ENCODE measurements at places on chromosomes 2 and 18.

- no peak for DNase-seq
Observed at GRCh38 chr2:238065071-238065846, 4.5 kb downstream of the SCLY start.

GRCh38 chr2:135948141-135948540, 37.3 kb downstream of the DARS1 start:
- DNase-seq = no peak

- DNase-seq = no peak
Observed at GRCh38 chr2:120731175-120731574, 4.5 kb upstream of the GLI2 start.

DNA sequence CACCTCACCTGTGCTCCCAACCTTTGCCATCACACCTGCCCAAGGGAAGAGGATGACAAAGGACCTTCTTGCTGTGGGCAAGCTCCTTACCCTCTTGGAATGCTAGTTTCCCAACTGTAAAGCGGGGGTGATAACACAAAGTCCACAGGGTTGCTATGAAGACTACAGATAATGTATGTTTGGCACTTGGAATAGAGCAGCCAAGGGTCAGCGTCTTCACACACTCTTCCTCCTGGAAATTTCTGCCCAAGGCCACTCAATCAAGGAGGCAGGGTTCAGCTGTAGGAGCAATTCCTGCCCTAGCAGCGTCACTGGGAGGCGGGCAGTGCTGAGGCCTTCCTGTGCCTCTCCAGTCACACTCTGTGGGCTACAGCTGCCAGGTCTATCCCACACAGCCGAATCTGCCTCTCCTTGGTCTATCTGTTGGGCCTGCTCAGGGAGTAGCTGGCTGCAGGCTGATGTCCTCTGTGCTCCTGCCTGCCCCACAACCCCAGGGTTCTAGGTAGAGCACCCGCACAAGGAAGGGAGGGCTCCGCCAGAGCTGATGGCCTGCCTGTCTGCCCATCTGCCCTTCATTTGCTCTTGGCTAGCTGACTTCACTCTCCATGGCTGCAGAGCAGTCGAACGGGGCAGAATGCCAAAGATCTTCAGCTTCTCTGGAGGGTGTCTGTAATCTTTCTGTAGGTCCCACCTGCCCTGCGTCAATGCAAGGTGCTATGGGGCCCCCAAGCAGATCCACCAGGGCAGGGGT, 91.9 kb downstream of the MRO start:
- DNase-seq = no peak

DNA sequence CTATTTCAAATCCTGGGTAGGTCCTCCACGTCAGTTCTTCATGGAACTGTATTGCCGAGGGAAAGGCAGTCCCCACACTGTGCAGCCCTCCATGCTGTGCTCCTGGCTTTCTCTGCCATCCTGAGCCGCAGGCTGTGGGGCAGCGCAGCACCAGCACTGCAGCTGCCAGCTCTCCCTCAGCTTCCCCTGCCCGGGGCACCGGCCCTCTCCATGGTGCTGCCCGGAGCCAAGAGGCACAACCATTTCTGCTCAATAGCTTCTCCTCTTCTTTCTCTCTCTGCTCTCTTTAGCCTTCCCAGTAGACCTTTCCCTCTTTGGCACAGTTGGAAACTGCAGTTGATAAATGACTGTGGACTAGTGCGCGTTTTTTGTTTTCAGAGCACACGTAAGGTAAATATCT, 12.1 kb downstream of the ANKRD23 start:
- no peak for DNase-seq

DNA sequence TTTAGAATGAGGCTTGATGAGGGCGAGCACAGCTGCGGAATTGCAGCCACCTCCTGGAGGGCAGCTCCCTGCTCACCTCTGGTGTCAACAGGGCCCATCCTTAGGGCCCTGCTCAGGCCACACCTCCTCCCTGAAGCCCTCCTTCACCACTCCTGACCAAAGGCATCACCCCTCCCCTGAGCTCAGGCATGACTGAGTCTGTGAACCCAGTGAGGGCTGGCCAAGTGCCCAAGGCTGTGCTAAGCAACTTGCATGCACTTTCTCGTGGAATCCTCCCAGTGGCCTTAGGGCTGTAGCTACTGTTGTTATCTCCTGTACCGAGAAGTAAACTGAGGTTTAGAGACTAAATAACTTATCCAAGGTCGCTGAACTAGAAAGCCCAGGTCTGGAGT, 101.7 kb downstream of the KLHL29 start:
- DNase-seq = no peak

DNA sequence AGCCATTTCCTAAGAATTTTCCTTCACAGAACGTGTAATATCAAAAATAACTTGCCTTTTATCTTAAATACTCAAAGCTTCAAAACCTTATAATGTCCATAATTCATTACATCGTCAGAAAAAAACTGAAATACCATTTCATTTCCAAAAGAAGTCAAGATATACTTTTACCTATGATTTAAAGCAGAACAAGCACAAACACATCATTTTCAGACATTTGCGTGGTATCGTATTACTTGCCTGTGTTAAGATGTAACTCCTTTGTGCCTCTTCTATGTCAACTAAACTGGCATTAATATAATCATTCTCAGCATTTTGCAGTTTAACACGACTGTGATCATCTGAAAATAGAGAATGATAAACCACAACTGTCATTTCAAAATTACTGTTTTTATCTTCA, 47.5 kb downstream of the PTPN2 start:
- no peak for DNase-seq

GRCh38 chr2:45610281-45611019, 617 bp downstream of the SRBD1 start:
- DNase-seq = no peak

GRCh38 chr2:208352644-208353567, 53.7 kb upstream of the PTH2R start:
- DNase-seq = no peak

DNA sequence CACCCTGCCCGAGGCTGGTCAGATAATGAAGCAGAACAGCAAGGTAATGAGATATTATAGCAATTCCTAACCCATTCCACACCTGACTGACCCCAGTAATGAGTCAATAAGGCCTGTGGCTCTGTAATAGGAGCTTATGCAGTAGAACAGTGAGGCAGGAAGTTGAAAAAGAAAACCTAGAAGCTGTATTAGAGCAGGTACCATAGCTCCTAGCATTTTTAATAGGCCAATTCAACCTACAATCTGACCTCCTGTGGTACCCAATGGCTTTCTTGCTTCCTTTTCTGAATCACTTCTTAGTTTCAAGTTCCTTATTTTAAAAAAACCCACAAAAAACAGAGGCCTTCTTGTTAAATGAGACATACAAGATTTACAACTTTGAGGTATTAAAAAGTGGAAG, 43.6 kb upstream of the MAP2 start:
- no peak for DNase-seq

DNA sequence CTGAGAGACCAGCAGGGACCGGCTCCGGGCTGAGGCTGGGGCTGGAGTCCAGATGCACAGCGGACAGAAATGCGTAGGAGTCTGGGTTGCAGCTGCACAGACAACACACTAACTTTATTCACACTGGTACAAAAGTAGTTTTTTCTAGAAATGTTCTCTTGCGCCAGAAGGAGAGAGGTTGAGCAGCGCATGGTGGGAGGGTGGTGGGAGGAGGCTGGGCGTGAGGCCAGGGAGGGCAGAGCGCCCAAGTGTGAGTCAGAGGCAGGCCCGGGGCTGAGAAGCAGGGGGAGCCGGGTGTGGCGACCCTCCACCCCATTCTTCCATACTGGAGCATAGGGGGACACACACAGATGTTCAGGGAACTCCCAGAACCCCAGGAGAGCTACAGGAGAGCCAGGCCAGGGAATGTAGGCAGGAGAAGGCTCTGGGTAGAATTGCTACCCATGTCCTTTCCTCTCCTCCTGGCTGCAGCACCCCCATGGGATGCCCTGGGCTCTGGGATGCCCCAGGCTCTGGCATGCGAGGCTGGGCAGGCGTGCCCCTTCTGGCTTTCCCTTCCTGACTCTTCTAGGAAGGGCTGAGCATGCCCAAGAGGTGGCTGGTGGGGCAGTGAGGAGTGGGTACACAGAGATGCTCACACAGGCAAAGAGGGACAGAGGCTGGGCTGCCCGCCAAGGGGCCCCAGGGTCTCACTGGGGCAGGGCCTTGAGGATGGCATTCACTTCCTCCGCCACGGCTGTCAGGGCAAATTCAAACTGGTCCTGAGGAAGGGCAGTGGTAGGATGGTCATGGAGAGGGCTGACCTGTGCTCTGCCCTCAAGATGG, 10.6 kb downstream of the DNAJB2 start:
- no peak for DNase-seq

GRCh38 chr2:161972232-161972631, 101.8 kb downstream of the DPP4 start:
- DNase-seq = no peak

DNA sequence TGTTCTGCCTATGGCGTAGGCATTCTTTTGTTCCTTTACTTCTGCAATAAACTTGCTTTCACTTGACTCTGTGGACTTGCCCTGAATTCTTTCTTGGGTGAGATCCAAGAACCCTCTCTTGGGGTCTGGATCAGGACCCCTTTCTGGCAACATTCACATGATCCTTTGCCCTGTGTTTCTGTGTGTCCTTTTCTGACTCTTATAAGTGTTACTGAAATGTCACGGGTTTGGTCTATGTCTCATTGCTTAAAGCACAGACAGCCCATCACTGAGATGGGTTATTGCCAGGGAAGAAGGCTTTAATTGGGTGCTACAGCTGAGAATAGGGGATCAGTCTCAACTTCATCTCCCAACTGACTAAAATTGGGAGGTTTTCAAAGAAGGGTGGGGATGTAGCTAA, 110.9 kb upstream of the XPO1 start:
- DNase-seq = no peak

DNA sequence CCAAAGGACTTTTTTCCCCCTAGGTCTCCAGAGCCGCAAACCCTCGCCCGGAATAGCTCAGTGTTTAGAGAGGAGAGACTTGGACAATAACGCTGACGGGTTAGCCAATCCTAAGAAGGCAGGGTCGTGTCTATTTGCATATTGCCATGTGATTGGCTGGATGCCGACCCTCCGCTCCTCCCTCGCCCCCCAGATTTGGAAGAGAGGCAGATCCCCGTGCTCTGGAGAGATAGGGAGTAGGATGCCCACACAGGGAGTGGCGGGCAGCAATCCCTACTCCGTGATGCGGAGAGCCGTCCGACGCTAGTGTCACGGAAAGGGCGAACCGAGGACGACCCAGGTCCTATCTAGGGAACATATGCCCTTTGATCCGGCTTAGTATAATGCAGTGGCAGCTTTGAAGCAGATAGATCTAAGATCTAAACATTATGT, 1.4 kb downstream of the WNT6 start:
- no peak for DNase-seq

- DNase-seq = no peak
Observed at GRCh38 chr18:69992776-69993175, 45.1 kb upstream of the CD226 start.

DNA sequence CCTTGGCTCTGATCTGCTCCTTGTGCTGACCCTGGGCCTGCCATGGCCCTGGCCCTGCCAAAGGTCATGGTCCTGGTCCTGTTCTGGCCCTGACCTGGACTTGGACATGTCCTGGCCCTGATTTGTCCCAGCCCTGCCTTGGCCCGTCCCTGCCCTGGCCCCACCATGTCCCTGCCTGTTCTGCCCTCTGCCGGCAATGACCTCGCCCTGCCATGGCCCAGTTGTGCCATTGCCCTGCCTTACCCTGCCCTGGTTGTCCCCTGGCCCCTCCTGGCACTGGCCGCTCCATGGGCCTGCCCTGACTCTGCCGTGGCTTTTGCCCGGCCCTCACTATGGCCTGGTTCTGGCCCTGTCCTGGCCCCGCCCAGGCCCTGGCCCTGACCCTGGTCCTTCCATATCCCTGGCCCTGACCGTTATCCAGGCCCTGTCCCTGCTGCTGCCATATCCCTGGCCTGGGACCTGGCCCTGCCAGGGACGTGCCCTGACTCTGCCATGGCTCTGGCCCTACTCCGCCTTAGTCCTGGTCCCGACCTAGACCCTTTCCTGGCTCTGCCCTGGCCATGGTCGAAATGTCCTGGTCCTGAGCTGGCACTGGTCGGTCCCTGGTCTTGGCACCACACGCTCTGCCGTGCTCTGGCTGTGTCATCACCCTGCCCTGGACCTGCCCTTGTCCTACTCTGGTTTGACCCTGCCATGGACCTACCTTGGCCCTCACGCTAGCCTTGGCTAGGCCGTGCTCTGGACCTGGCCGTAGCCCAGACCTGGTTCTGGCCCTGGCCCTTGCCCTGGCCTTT, 6.8 kb upstream of the ANKRD62 start:
- DNase-seq = no peak

- DNase-seq = no peak
Observed at GRCh38 chr18:5951515-5952091, 56.3 kb upstream of the TMEM200C start.

GRCh38 chr2:85423525-85423924, 5.0 kb downstream of the SH2D6 start:
- no peak for DNase-seq

DNA sequence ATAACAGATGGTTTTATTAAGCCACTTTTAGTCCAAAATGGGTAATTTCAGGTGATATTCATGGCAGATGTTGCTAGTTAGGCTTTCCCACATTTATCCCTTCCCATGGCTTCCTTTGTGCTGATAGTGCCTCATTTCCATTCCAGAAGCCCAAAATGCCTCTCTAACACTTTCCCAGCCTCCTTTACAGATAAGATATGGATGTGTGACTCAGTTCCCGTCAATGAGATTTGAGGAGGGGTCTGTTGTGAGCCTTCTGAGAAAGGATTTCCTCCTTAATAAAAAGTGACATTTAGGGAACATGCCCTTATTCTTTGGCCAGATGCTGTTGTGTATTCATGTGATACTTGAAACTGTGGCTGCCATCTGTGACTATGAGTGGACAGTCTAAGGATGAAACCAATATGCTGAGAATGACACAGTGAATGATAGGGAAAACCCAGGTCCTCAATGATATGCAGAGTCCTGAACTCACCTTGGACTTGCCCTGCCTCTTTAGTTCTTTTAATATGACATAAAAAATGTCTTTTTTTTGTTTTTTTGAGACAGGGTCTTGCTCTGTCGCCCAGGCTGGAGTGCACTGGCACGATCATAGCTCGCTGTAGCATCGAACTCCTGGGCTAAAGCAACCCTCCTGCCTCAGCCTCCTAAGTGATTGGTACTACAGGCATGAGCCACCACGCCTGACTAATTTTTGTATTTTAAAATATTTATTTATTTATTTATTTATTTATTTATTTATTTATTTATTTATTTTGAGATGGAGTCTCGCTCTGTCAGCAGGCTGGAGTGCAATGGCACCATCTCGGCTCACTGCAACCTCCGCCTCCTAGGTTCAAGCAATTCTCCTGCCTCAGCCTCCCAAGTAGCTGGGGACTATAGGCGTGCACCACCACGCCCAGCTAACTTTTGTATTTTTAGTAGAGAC, 5.8 kb upstream of the ACSL3 start:
- no peak for DNase-seq

DNA sequence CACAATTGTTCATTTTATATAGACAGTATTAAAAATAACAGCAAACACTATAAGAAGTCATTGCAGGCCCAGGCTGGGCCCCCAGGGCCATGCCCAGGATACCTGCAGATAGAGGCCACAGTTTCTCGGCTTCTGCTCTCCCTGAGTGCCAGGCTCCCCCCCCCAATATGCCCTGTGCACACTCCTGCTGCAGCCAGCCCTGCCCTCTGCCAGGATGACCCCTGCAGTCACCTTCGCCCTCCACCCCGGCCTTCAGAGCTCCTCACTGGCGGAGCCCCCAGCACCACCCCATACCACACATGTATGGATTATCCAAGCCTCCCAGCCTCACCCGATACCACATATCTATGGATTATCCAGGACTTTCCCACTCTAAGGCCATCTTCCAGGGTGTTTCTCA, 104.5 kb downstream of the TPO start:
- DNase-seq = no peak

- DNase-seq = no peak
Observed at GRCh38 chr2:63738019-63738418, 103.7 kb upstream of the UGP2 start.

All from stimulated activated CD8-positive, alpha-beta memory T cell treated with anti-CD3 and anti-CD28 coated beads, Interleukin-15, amount 100 ng/mL, for 48 hours (primary cell).